Suprapubic skin (tissue), 4 donors: ENCODE measurements at places on chromosomes 1 and 21.

DNA sequence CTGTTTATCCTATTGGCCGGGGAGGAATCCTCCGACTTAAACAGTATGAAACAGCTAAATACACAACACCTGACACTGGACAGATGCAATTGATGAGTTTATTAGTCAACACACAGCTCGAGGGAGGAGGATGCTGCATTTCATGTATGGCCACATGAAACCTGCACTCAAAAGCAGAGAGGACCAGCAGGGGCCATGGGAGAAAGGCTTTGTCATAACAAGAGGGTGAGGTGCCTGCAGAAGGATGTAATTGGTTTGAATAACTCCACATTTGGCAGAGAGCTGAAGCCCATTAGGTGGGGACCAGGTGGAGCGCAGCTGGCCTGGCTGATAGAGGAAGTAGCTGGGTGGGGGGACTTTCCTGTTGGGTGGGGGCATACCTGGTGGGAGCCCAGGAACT is 599.1 kb downstream of the PTPRU start:
- H3K27ac ChIP-seq = no peak overlapping the region
- H3K36me3 ChIP-seq = no peaks in the 10 kb centered on the region
- DNase-seq = no peak

- no peaks in the 10 kb centered on the region for H3K36me3 ChIP-seq
- no peak for DNase-seq
- H3K4me3 ChIP-seq = no peak overlapping the region
- H3K27me3 ChIP-seq = no peaks in the 10 kb centered on the region
Observed at GRCh38 chr1:231065510-231066241, 25.6 kb upstream of the FAM89A start.

DNA sequence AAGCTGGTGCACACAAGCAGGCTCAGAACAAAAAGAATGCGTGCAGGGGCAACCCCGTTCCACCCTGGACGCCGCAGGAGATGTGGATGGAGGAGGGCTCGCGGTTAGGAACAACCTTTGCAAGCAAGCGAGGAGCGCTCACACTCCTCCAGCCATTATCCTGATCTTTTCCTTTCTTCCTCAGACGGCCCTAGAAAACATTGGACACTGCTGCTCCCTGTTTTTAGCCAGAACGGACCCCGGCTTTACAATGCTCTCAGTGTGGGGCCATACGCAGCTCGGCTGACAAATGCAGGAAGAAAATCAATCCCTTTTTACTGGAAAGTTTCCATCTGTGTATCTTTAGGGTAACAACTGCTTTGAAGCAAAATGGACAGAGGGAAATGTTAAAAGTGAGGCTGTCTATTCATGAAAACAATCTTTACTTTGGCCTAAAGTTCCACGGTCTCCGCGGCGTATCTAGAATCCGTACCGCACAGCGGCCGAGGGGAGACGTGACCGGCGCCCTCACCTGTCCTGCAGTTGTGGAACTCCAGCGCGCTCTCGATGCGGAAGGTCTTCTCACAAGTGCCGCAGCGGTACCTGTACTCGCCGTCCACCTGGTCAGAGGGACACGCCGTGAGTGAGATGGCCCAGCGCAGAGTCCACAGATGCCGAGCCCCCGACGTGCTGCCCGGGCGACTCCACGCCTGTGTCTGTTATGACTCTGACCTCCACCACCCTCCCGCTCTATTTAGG is 44.0 kb downstream of the PRDM15 start:
- no peak overlapping the region for H3K27ac ChIP-seq
- peak; percentile 76 for DNase-seq
- no peak overlapping the region for H3K4me3 ChIP-seq
- H3K4me1 ChIP-seq = no peaks in the 10 kb centered on the region
- H3K27me3 ChIP-seq = no peaks in the 10 kb centered on the region

DNA sequence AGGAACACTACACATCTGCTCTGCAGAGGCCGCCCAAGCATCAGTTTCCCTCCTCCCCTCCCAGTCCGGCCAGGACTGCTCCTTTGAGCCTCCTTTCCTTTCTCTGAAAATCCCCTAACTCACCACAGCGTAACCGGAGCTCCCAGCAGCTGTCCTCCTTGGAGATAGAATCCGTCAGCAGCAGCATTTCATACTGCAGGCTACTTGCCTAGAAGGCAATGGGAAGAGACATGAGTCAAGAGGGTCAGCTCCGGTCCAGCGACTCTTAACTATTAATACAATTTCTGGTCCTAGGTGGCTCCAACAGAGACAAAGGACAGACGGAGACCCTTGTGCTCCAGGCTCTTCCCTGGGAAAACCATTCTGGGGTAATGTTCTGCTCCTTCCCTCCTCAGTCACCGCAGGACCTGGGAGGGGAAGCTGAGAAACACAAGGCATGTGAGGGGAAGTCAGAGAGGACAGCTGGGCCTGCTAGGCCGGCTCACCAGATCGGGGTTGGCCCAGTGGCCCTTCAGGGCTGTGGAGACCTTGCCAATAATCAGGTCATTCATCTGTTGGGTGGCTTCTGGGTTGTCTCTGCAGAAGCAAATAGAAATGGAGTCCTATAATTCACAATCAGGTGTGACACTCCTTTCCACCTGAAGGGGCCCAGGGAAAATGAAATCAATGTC is 99.7 kb downstream of the UBR4 start:
- no peak overlapping the region for H3K27ac ChIP-seq
- H3K36me3 ChIP-seq = peaks cover 99% of the 10 kb centered on the region
- H3K4me3 ChIP-seq = no peak overlapping the region
- no peaks in the 10 kb centered on the region for H3K4me1 ChIP-seq
- DNase-seq = no peak

DNA sequence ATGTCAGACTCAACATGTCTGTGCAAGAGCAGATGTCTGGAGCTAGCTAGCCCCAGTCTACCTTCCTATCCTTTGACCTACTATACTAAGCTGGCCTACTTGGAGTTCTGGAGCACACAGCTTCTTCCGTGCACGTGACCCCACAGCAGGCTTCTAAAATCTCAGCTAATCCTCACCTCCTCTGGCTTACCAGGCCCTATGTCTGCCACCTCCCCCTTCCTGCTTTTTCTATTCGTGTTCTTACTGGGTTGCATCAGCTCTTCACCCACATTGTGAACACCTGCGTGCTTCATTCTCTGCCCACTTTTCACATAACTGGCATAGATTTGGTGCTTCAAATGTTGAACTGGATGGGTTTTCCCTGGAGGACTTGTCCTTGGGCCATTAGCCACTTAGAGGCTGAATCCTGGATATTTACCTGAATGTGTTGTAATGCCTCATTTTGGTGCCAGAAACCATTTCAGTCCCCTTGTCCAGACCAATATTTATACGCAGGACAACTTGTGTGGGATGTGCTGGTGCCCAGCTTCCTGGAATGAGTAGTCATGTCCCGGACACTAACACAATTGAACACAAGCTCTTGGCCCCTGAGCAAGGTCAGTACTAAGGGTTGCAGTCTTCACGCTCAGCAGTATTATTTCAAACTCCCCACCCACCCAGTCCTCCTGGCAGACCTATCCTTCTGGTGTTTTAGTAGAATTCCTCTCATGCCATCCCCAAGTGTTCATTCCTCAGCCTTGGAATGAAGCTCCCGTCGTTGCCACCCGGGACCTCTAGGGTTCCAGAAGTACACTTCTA is 24.0 kb downstream of the TENT5C start:
- no peaks in the 10 kb centered on the region for H3K36me3 ChIP-seq
- H3K4me1 ChIP-seq = no peaks in the 10 kb centered on the region
- H3K27ac ChIP-seq = no peak overlapping the region
- no peaks in the 10 kb centered on the region for H3K27me3 ChIP-seq

GRCh38 chr21:22224261-22224660 is 1226.1 kb downstream of the NCAM2 start:
- no peaks in the 10 kb centered on the region for H3K27me3 ChIP-seq
- no peak overlapping the region for H3K4me3 ChIP-seq
- H3K36me3 ChIP-seq = no peaks in the 10 kb centered on the region
- no peak for DNase-seq
- no peaks in the 10 kb centered on the region for H3K4me1 ChIP-seq
